ENCODE measurements at places on chromosomes 12 and 14.

- DNase-seq = no peak
Measured at GRCh38 chr12:77696183-77696582, 134.5 kb upstream of the NAV3 start.

GRCh38 chr12:75666939-75667334 is 155.5 kb upstream of the KRR1 start:
- DNase-seq = no peak

- DNase-seq = no peak
Measured at GRCh38 chr12:92133795-92134637, 11.6 kb downstream of the BTG1 start.

DNA sequence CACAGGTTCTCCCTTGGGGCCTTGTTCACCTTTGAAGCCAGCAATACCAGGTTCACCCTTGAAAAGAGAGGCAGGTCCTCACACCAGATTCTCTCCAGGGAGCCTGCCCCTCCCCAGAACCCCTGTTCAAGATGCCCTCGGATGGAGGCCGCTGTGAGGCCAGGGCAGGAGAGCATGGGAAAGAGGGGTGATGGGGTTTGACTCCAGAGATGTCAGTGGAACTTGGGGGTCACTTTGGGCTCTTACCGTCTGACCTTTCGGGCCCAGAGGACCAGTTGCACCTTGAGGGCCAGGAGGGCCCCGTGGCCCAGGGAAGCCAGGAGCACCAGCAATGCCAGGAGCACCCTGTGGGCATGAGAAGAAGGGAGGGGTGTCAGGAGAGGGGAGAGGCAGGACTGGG is 17.4 kb downstream of the COL2A1 start:
- DNase-seq = no peak

GRCh38 chr12:19382111-19382526 is 57.2 kb upstream of the AEBP2 start:
- DNase-seq = no peak

DNA sequence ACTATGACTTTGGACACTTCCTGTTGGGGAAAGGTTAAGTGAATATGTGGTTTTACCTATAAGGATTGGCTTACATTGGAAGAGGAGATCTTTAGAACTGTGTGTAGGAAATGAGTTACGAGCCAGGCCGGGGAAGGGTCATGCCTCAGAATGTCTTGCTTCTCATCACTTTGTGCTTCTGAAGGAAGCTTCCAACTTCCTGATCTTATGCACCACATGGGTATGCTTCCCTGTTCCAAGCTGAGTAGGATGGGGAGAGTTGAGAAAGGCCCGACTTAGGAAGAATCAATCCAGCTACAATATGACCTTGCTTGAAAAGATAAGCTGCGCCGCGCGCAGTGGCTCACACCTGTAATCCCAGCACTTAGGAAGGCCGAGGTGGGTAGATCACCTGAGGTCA is 59.9 kb downstream of the STXBP6 start:
- no peak for DNase-seq

- DNase-seq = no peak
Measured at GRCh38 chr14:57171903-57172302, 96.8 kb downstream of the EXOC5 start.

All from NCI-H2227 treated with DMSO at 0.1 percent for 48 hours (cell line).